Thymus (tissue), 14 donors: ENCODE measurements at places on chromosomes 13 and 19.

DNA sequence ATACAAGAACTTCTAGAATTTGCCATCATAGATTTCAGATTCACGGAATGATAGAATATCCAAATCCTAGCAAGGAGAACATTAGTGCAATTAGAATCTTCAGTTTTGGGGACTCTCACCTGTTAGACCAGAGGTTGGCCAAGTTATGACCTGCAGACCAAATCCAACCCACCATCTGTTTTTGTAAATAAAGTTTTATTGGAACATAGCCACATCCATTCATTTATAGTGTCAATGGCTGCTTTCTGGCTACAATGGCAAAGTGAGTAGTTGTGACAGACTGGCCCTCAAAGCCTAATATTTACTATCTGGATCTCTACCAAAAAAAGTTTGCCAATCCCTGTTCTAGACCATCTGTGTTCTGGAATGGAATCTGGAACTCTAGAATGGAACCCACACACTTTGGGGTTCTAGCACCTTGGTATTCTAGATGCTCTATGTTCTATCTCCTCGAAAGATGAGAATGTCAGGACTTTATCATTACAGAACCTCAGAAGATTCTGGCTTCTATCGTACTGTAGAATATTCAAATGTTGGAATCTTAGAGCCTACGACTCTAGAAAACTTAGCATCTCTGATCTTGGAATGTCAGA is 2.5 kb downstream of the KPTN start:
- H3K27me3 ChIP-seq, result no peaks in the 10 kb centered on the region
- H3K36me3 ChIP-seq, result peaks cover 7% of the 10 kb centered on the region
- DNase-seq, result no peak
- peaks cover 30% of the 10 kb centered on the region for H3K4me1 ChIP-seq

DNA sequence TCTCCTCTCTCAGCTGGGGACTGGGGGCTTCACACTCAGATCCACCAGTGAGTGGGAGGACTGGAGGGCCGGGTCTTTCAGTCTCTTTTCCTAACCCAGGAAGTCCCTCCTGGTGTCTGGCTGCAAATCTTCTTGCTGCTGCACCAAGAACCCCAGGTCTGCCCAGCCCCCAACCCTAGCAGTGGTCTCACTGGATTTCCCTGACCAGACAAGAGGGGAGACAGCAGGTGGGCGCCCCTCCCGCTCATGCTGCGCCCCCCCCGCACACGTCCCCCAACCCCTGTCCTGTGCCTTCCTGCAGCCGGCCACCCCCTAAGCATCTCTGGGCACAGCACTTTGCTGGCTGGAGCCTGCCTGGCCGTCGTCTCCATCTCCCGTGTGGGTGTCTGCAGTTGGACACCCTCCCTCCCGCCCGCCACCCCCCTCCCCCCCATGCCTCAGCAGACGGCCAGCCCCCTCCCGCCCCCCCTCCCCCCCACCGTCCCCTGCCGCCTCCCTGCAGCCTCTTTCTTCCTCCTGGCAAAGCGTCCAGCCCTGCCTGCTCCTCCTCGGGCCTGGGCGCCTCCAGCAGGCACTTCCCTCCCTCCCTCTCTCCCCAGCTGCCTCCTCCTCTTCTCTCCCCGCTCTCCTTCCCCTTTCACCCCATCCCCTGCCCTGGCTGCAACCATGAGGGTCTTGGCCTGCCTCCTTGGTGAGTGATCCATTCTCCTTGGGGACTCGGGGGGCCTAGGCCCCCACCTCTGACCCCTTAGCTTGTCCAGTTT is at the start of gene SSC5D:
Gene SSC5D, plus strand, starts transcription at position 513 of the 764 bp plus-strand sequence. Its CDS starts 154 bp downstream, at position 667.
- peaks cover 57% of the 10 kb centered on the region for H3K4me1 ChIP-seq
- H3K27ac ChIP-seq, result peak within 1 kb of the TSS; percentile 64
- peak within 1 kb of the TSS; percentile 73 for H3K4me3 ChIP-seq
- DNase-seq, result no peak
- H3K36me3 ChIP-seq, result peaks cover 14% of the 10 kb centered on the region
- H3K27me3 ChIP-seq, result peaks cover 19% of the 10 kb centered on the region

DNA sequence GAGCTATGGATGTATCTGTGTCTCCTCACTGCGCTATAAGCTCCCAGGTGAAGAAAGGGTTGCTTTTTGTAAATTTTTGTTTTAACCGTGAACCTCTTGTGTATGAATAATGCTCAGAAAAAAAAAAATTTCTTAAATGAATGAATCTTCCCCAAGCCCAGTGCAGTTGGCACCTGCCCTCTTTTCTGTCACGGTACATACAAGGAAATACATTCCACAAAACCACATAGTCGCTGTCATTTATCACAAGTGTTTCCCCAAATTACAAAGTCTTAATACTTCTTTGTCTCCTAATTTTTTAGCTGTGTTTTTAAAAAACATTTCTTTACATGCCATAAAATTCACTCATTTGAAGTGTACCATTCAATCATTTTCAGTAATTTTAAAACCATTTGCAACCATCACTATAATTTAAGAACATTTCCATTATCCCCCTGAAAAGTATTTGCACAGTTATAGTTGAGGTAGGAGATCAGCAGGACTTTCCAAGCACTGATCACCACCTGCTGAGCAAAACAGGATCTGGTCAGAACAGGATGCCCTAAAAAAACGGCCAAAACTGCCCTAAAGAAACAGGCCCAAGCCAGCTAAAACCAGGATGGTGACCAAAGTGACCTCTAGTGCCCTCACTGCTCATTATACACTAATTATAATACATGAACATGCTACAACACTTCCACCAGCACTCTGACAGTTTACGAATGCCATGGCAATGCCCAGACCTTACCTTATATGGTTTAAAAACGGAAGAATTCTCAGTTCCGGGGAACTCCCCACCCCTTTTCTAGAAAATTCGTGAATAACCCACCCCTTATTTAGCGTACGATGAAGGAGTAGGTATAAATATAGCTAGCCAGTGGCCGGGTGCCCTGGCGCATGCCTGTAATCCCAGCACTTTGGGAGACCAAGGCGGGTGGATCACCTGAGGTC is 1.3 kb upstream of the TEX30 start:
- peak overlapping the region; percentile 77 for H3K4me3 ChIP-seq
- H3K36me3 ChIP-seq, result no peaks in the 10 kb centered on the region
- no peak overlapping the region for H3K27ac ChIP-seq
- H3K27me3 ChIP-seq, result no peaks in the 10 kb centered on the region
- DNase-seq, result no peak
- H3K4me1 ChIP-seq, result peaks cover 26% of the 10 kb centered on the region

- peak overlapping the region; percentile 87 for H3K27ac ChIP-seq
- H3K27me3 ChIP-seq, result no peaks in the 10 kb centered on the region
- H3K36me3 ChIP-seq, result peaks cover 37% of the 10 kb centered on the region
Measured at GRCh38 chr19:2049741-2050348, 1.2 kb downstream of the MKNK2 start.

DNA sequence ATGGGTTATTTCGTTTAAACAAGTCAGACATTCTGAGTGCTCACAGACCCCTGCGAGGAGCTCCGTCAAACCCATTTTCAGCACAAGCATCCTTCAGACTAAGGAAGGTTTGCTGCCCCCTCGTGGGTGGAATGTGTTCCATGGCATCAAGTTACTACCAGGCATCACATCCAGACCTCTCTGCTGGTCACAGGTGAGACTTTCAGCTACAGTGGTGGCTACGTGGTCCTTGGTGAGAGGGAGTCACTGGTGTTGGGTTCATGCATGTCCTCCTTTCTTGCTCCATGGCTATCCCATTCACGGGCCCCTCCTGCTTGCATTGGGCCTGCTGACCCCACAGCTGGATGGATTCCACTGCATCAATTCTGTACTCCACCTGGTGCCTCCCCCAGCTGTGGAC is 9.1 kb upstream of the LILRB5 start:
- no peaks in the 10 kb centered on the region for H3K36me3 ChIP-seq
- peaks cover 4% of the 10 kb centered on the region for H3K27me3 ChIP-seq
- no peak overlapping the region for H3K27ac ChIP-seq

DNA sequence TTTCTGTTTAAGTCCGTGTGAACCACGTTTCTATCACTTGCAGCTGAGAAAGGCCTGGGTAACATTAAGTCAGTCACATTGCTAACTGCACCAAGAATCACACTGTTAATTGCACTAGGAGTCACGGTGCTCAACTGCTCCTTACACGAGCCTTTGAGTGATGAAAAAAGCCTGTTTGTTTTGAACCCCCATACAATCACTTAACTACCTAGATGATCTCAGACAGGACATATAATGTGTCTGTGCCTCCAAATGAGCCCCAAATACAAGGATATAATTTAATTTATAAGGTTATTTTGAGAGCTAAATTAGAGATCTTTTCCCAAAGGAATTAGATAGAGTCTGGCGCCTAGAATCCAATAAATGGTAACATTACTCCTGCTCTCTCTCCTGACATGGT is 84.1 kb downstream of the MIPEP start:
- peaks cover 7% of the 10 kb centered on the region for H3K4me1 ChIP-seq
- H3K27ac ChIP-seq, result no peak overlapping the region
- H3K27me3 ChIP-seq, result no peaks in the 10 kb centered on the region
- no peak overlapping the region for H3K4me3 ChIP-seq
- no peak for DNase-seq

- H3K36me3 ChIP-seq, result no peaks in the 10 kb centered on the region
- DNase-seq, result peak; percentile 62
- no peak overlapping the region for H3K27ac ChIP-seq
- H3K4me1 ChIP-seq, result no peaks in the 10 kb centered on the region
Measured at GRCh38 chr13:27997904-27998522, 9.5 kb upstream of the URAD start.

DNA sequence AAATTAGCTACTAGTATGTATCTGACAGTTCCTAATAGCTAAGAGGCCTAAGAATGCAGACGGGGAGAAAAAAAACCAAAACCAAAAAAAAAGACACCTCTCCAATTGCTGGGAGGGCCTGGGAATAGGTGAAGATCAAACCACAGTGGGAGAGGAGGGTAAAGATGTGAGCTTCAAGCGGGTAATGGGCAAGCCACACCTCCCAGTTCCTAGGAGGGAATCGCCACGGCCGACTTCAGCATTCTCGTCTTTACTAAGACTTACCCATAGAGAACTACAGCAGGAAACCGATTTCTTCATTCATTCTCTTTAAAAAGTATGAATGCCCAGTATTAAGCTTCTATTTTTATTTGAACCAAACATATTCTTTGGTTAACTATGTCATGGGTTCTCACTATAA is 5.6 kb upstream of the EEF1AKMT1 start:
- H3K27me3 ChIP-seq, result no peaks in the 10 kb centered on the region
- no peak overlapping the region for H3K4me3 ChIP-seq
- H3K36me3 ChIP-seq, result peaks cover 11% of the 10 kb centered on the region
- DNase-seq, result no peak
- peaks cover under 1% of the 10 kb centered on the region for H3K4me1 ChIP-seq

DNA sequence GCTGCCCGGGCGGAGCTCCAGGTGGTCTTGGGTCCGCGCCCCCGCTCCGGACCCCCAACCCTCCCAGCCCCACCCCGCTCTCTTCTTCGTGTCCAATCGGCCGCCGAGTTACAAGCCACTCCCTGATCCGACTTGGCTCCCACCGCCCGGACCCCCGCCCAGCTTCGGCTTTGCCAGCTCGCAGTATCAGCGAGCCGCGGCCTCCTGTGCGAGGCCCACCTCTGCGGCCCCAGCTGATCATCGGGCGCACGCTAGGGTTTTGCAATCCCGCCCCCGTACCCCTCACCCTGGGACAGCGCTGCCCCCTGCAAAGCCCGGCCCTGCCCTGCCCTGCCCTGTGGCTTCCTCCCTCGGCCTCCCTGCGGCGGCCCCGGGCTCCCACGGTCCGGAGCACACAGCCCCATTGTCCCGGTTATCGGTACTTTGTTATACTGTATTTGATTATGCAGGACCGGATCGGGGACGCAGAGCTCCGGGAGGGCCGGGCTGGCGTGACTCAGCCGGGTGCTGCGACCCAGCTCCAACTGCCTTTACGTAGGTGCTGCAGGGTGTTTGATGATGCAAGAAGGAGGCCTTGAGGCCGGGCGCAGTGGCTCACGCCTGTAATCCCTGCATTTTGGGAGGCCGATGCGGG is 598 bp upstream of the LPAR2 start:
- DNase-seq, result no peak
- peaks cover 21% of the 10 kb centered on the region for H3K4me1 ChIP-seq
- H3K36me3 ChIP-seq, result peaks cover 35% of the 10 kb centered on the region
- no peaks in the 10 kb centered on the region for H3K27me3 ChIP-seq
- H3K4me3 ChIP-seq, result peak overlapping the region; percentile 59

DNA sequence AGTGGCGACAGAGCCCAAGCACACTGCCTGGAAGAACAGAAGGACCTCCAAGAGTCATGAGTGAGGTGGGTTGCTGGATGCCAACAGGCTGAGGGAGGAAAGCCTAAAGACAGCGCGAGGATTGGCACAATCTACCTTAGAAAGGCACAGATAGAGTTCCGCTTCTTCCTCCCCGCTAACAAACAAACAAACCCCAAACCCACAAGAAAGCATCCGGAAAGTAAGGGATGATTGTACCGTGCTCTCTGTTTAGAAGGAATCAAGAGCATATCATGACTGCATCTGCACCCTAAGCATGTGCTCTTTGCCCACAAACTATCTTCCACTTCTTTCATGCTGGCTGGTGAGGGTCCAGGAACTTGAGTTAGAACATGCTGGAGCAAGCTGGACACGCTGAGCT is 233.0 kb upstream of the KLF12 start:
- no peak overlapping the region for H3K4me3 ChIP-seq
- no peaks in the 10 kb centered on the region for H3K4me1 ChIP-seq
- no peaks in the 10 kb centered on the region for H3K27me3 ChIP-seq
- H3K36me3 ChIP-seq, result no peaks in the 10 kb centered on the region
- DNase-seq, result no peak

DNA sequence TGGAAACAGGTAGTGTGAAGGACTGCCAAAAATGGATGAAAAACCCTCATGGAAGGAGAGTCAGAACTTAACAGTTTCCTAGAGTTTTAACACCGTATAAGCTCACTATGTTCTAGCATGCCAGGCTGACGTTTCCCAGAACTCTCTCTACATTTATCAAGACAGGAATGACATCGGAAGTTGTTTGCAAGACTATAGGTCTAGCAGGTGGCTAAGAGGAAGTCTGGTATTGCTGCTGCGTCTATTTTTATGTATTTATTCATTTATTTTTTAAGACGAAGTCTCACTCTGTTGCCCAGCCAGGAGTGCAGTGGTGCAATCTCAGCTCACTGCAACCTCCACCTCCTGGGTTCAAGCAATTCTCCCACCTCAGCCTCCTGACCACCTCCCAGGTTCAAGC is 20.5 kb upstream of the ARL11 start:
- DNase-seq, result no peak
- no peak overlapping the region for H3K27ac ChIP-seq
- H3K4me1 ChIP-seq, result no peaks in the 10 kb centered on the region
- H3K36me3 ChIP-seq, result no peaks in the 10 kb centered on the region

DNA sequence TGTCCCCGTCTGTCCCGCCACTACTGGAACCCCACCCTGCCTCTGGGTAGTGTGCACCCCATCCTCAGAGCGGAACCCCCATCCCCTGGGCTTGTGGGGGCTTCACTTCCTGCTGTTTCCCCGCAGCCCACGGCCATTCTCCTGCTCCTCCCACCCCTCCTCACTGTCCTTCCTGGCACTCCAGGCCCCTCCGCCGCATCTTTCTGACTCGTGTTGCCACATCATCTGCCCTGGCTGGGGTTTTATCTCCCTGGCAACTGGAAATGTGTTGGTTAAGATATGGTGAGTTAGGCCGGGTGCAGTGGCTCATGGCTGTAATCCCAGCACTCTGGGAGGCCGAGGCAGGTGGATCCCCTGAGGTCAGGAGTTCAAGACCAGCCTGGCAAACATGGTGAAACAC is 37.3 kb downstream of the KDM4B start:
- no peaks in the 10 kb centered on the region for H3K36me3 ChIP-seq
- no peak overlapping the region for H3K4me3 ChIP-seq
- H3K4me1 ChIP-seq, result no peaks in the 10 kb centered on the region

GRCh38 chr13:25683056-25683455 is 311.3 kb downstream of the ATP8A2 start:
- DNase-seq, result no peak
- H3K36me3 ChIP-seq, result no peaks in the 10 kb centered on the region
- no peak overlapping the region for H3K4me3 ChIP-seq
- no peak overlapping the region for H3K27ac ChIP-seq
- H3K27me3 ChIP-seq, result no peaks in the 10 kb centered on the region
- H3K4me1 ChIP-seq, result no peaks in the 10 kb centered on the region
